ENCODE measurements at places on chromosomes 11 and 22.

DNA sequence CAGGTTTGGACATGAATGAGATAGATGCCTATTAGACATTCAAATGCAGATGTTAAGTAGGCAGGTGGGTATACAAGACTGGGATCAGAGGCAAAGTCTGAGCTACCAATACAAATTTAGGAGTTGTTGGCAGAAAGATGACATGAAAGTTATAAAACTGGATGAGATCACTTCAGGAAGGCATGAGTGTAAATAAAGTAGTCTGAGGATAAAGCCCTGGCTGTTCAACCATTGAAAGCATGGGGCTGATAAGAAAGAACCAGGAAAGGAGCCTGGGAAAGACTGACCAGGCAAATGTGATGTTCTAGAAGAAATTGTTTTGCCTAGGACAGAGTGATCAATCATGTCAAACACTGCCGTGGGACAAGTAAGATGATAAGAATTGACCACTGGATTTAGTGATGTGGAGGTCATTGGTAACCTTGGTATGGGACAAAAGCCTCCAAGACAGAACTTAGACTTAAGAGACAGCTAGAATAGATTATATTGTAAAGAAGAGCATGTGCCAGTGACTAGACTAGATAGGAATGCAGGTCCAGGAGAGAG is 98.5 kb downstream of the EHF start:
- no peak for DNase-seq

- no peak for DNase-seq
These were observed 21.7 kb downstream of the TIMP3 start for GRCh38 chr22:32823024-32823730.

DNA sequence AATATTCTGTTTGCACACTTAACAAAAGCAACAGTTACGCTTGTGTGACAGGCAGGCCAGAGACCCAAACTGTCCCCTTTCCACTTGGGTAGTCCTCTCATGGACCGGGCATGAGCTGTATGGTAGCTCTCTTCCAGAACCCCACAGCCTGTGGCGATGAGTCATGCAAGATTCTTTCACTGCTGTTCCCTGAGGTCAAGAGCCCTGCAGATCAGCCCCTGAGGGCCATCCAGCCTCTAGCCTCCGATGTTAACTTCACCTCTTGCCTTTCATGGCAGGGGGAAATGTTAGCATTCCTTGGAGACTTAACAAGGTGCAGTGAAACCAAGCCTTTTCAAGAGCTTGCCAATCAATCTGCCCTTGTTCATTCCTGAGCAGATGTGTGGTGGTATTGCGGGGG is 63.2 kb upstream of the DEUP1 start:
- DNase-seq: no peak

GRCh38 chr22:41690476-41690875 is 1.8 kb upstream of the SNU13 start:
- no peak for DNase-seq

DNA sequence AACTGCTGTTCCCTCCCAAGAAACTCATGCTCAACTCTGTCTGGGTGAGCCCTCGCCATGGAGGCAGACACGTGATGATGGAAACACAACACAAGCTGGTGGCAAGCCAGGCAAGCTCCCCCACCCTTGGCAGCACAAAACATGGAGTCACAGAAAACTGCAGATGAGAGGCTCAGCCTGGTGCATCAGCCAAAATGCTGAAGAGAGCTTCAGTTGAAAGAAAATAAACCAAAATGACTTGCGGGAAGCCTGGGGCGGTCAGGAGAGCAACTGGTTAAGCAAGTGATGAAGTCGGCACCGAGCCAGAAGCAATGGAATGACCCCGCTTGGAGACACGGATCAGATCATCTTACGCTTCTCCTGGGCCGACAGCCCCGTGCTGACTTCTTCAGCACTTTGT is 68.3 kb downstream of the C11orf58 start:
- DNase-seq: peak; percentile 59

- DNase-seq: peak; percentile 54
These were observed 96.1 kb upstream of the THY1 start for GRCh38 chr11:119518746-119519730.

DNA sequence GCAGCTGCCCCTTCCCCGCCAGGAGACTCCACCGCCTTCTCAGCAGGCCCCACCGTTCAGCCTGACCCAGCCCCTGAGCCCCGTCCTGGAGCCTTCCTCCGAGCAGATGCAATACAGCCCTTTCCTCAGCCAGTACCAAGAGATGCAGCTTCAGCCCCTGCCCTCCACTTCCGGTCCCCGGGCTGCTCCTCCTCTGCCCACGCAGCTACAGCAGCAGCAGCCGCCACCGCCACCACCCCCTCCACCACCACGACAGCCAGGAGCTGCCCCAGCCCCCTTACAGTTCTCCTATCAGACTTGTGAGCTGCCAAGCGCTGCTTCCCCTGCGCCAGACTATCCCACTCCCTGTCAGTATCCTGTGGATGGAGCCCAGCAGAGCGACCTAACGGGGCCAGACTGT is 42.6 kb downstream of the PPP2R1B start:
- no peak for DNase-seq

DNA sequence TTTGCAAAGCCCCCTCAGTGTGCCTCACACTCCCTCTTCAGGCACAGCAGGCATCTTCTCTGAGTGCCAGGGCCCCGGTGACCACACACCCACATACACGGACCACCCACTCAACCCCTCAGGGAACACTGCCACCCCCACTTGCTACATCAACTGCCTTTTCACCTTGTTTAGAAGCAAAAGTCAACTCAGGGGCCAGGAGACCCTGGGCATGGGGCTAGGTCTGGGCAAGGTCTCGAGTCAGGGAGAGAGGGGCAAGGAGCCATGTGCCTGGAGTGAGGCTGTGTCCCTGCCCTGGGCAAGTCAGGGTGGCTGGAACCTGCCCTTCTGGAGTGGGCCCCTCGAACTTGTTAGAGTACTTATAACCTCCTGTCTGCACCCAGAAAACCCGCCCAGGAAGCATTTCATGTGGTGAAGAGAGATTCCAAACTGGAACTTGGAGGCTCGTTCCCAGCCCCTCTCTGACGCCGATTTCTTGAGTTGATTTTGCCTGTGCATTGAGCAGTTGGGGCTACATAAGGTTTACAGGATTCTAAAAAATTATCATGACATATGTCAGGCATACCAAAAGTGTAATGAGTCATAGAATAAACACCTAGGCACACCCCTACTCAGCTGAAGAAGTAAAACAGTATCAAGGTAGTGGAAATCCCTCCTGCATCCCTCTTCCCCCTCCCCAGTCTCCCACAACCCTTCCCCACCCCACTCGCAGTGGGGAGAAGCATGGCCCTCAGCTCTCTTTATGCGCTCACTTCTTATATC is 74.3 kb downstream of the MYEOV start:
- DNase-seq: no peak

GRCh38 chr22:24695561-24696511 is 78.7 kb downstream of the PIWIL3 start:
- DNase-seq: no peak

GRCh38 chr22:37072673-37073072 is 21.1 kb downstream of the KCTD17 start:
- DNase-seq: no peak

DNA sequence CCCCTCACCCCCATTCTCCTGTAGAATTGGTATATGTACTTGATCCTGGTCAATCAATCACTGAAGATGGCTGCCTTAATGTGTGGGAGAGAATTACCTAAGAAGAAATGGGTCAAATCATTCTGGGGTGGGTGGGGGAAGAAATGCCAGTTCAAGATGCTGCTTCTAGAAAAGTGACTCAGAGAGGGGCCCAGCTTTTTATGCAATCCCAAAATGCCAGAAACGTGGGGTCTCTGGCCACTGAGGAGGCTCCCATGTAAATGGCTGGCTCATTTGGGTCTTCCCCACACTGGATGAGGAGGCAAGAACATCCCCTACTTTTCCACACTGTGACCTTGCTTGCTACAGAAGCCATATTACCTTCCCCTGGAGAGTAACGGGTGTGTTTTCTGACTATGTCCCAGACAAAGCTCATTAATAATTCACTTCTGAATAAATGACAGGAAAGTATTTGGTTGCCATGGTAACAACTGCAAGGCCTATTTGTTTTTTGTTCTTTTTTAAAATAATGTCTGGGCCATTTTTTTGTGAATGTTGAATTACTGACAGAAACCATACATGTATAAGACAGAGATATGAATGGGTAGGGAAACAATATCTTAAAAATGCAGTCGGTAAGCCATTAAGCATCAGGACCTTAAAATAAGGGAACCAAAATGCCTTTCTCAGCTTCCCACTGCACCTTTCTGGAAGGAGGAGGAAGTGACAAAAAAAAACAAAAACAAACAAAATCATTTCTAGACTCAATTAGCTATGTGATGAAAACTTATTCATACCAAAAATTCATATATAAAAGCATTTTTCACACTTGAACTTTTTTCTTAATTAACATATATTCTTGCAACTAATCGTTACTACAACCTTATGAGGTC is 32.0 kb downstream of the SLC1A2 start:
- no peak for DNase-seq

GRCh38 chr11:27029966-27030365 is 10.6 kb upstream of the BBOX1 start:
- DNase-seq: peak; percentile 35

- DNase-seq: peak; percentile 8
These were observed 537.9 kb upstream of the FAT3 start for GRCh38 chr11:91686700-91687099.

- peak; percentile 81 for DNase-seq
These were observed 10.8 kb upstream of the CCDC86 start for GRCh38 chr11:60831143-60831500.

- DNase-seq: no peak
These were observed 112.7 kb downstream of the MORC2 start for GRCh38 chr22:30855677-30856518.

DNA sequence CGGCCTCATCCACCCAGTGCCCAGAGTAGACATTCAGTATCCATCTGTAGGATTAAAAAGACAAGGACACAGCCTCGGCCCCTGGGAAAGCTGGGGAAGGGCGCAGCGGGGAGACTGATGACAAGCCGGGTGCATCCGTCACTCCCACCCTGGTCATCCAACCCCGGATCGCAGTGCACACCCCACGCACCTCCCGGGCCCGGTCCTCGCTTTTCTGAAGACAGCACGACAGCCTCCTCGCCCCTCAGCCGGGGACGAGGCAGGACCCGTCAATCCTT is 1.1 kb downstream of the FCHSD2 start:
- DNase-seq: peak; percentile 20

All from muscle of arm (tissue), 14 donors.